Occipital lobe (tissue), 3 donors: ENCODE measurements at places on chromosomes 6 and 20. TPM values are rescaled to one million over a fixed set of nuclear protein-coding genes. Genes with fewer than 3 reads are reported as not detected.

HCRTR2 gene
- 14.3 TPM for total RNA-seq

BTN1A1 gene
- total RNA-seq = not detected

ARG1 gene
- total RNA-seq = 0.94 TPM

MACROD2 gene
- total RNA-seq = 60.4 TPM

MYBL2 gene
- 0.47 TPM for total RNA-seq

PKIB gene
- total RNA-seq = 1.7 TPM

EDN3 gene
- total RNA-seq = 1.7 TPM
